ENCODE measurements at places on chromosomes 13 and 19.

GRCh38 chr19:16025108-16026101, 50.9 kb upstream of the TPM4 start:
- DNase-seq = peak; percentile 45

DNA sequence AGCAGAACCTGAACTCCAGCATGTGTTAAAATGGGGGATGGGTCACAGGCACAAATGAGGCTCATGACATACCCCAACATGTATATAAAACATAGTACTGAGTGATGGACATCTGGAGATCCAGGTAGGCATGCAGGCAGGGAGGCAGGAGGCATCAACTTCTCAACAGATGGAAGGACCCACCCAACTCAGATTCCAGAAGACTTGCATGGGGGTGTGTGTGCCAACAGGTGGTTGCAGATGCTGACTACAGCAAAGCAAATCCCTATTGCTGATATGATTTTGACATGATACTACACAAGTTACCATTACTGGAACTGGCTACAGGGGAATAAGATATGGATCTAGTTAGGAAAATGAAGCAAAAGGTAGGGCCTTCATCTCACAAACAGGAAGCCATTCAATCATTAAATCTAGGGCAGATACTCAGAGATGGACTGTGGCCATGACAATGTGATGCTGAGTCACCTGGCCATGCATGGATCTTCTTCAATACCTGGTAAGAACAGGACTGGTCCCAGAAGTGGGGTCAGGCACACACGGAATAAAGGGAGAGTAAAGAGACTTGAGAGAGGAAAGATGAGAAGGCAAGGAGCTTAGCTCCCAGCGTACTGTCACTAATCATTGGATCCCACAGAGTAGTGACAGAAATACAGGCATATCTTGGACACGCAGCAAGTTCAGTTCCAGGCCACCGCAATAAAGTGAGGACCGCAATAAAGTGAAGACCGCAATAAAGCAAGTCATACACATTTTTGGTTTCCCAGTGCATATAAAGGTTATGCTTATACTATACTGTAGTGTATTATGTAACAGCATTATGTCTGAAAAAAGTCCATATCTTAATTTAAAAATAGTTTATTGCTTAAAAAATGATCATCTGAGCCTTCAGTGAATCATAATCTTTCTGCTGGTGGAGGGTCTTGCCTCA, 91.3 kb downstream of the USP12 start:
- DNase-seq = no peak

GRCh38 chr13:102700088-102701031, 5.5 kb upstream of the METTL21C start:
- no peak for DNase-seq

DNA sequence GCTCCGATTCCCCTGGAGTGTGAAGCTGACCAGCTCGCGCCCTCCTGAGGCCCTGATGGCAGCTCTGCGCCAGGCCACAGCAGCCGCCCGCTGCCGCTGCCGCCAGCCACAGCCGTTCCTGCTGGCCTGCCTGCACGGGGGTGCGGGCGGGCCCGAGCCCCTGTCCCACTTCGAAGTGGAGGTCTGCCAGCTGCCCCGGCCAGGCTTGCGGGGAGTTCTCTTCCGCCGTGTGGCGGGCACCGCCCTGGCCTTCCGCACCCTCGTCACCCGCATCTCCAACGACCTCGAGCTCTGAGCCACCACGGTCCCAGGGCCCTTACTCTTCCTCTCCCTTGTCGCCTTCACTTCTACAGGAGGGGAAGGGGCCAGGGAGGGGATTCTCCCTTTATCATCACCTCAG, 20.3 kb downstream of the CKM start:
- no peak for DNase-seq

- no peak for DNase-seq
These were observed 30.0 kb upstream of the ZNRF4 start for GRCh38 chr19:5425260-5425659.

- DNase-seq = no peak
These were observed 34.1 kb downstream of the TMEM255B start for GRCh38 chr13:113792886-113793717.

DNA sequence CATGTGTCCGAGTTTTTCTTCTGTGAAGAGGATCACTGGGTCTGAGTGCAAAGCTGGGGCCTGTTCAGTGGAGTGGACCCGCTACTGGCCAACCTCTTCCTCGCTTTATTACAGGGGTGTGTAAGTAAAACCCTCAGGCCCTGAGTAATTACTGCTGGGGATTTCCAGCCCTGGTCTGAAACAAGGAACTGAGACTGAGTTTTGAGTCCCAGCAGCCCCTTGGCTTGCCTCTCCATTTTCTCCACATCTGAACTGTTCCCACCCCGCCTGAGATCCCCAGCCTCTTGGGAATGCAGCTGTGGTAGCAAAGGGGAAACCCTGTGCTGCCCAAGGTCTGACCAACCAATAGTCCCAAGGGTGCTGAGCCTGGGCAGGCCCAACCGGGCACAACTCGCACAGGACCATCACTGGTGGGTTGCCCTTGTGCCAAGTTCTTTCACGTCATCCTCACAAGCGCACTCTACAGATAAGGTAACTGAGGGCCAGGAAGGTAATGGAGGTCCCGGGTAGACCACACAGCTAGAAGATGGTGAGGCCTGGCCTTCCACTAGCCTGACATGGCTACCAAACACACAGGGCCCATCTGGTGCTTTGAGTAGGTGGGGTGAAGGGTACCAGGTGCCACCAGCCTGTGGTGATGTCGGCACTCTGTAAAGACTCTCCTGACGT, 13.7 kb upstream of the SLC35E1 start:
- DNase-seq = no peak

DNA sequence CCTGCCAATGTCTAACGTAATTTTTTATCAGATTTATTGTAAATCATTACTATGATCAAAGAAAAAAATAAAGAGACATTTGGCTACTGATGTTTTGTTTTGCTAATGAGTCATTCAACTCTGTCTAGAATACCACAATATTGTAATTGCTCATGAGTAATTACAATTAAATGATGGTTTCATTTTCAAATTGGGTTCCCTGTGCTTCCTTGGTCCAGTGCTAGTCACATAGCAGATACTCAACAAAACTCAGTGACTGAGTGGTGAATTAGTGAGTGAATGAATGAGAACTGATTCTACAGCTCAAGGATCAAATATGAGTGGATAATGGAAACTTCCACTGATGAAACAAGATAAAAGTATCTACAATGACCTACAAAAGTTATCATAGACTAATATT, 304.7 kb downstream of the POU4F1 start:
- DNase-seq = no peak

DNA sequence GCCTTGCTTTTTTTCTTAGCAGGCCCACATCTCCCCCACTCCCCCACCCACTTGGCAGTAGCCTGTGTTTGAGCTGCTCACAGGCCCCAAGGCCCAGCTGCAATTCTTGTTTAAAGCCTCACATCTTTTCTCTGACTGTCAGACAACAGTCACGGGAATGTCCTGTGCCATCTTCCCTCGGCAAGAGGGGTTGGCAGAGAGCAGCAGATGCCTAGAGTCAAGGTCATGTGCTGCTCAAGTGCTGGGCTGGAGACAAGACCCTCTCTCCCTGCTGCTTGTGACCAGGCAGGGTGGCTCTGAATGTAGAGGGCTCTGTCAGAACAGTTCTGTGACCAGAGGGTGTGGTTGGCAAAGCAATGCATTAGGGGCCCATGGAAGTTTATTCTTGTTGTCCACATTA, 47.4 kb downstream of the BBC3 start:
- DNase-seq = no peak

GRCh38 chr13:26186995-26187394, 35.1 kb downstream of the RNF6 start:
- DNase-seq = no peak

DNA sequence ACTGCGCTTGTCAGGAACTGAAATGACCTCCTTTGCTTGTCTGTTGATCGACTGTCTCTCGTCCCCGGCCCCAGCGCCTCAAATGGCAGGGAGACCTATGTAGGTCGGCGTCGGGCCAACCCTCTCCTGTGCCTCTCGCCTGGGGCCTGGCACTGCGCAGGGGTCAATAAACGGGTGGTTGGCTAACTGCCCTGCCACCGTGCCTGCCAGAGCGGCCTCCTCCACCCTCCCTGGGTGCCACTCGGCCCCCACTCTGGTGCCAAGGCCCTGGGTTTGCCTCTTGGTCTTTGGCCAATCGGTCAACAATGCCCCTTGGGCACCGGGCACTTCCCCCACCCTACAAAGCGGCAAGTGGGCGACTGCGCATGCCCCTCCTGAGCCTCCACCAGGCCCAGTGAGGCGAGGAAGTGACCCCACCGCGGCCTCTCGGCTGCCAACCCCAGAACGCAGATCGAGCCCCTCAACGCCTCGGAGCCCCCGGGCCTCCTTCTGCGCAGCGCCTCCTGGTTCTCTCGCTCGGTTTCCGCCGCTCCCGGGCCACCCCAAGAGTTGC, 1.1 kb downstream of the KEAP1 start:
- peak; percentile 54 for DNase-seq

DNA sequence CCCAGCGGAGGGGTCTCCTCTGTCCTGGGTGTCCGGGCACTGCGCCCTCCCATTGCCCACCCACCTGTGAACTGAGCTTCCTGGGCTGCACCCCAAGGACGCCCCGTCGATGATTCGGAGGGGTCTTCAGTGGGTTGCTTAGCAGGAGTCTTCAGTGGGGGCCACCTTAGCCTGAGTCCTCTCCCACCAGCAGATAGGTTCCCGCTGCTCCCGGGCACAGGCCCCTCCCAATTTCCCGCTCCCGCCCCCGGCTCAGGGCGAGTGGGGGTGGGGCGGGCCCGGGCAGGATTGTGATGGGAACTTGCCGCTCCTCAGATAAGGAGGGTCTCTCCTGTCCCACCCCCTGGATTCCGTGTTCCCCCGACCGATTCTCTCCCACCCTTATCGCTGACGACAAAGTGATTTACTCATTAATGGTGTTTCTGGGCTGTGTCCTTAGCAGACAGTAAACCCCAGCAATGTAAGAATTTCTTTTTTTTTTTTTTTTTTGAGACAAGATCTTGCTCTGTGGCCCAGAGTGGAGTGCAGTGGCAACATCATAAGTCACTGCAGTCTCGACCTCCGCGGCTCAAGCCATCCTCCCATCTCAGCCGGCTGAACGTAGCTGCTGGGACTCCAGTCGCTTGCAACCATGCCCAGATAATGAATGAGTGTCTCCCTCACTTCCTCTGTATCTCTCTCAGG, 655 bp upstream of the S1PR5 start:
- DNase-seq = no peak

DNA sequence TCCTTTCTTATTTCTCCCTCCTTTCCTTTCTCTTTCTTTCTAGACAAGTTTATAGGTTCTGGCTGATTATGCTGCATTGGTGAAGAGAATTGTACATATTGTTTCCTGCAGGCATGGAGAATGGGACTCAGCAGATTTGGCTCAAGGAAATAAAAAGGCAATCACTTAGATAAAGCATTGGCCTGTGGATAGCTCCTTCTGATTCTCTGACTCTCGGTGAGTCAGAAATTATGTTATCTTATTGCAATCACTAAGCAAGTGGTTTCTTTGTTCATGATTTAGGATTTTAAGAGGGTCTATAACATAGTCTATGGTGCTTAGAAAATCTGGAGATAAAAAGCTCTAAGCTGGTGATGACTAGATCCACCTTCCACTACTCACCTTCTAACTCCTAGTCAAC, 54.0 kb upstream of the POSTN start:
- DNase-seq = no peak

- DNase-seq = no peak
These were observed 52.0 kb upstream of the GAS6 start for GRCh38 chr13:113915786-113916329.

- DNase-seq = no peak
These were observed 89.7 kb downstream of the HSPH1 start for GRCh38 chr13:31072041-31072440.

DNA sequence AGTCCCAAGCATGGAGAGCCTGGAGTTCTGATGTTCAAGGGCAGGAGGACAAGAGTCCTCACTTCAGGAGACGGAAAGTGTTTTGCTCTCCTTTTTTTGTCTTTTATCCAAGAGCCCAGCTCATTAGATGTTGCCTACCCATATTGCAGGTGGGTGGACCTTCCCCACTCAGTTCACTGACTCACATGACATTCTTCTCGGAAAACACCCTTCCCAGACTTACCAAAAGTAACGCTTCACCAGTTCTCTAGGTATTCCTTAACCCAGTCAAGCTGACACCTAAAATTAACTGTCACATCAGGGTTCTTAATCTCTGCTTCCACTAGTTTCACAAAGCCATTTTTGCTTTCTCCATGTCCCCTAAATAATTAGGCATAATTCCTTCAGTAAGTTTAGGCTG, 2215.4 kb upstream of the PCDH20 start:
- DNase-seq = no peak

DNA sequence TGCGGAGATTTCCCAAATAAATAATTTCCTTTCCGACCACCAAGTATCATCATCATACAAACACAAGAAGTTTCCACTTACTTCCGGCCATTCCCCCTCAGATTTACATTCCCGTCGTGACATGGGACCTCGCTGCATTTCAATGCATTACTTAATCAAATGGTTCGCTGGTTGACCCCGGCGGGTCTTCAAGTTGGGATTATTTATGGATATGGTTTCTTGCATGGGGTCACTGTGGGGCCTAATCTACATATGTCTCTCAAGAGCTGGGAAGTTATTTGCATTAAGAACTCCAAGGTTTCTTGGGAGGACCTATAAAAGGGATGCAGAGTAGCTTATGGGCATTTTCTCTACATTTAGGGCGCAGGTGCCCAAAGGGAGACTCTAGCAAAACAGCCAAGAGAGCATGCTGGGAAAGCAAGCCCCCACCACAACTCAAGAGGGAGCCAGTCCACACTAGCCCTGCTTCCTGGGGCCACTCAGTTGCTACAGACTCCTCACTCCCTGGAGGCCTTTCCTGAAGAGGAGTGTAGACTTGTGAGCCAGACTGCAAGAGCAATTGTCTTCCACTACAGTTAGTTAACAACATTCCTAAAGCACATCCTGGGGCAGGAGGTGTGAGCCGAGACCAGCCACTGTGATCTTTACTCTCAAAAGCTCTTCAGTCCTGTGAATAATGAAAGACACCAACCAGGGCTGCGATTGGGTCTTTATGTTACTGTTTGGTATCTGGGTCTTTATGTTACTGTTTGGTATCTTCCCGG, 125.3 kb downstream of the KATNAL1 start:
- no peak for DNase-seq

Measured in HT-29 (cell line).